ENCODE measurements at places on chromosomes 12 and 14.

DNA sequence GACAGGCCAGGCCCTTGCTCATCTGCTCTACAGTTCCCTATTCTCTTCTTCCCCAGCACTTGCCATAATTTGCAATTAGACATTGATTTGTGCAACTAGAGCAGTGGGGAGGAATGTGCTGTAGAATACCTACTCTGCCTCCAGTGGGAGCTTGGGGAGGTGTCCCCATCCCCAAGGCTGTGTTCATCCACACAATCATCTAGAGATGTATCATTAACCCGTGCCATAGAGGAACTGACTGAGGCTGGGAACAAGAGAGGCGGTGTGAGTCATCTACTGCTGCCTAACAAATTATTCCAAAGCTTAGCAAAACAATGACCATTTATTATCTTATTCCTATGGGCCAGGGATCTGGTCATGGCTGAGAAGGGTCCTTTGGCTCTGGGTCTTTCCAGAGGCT is 5.1 kb upstream of the OTUB2 start:
- DNase-seq: no peak
- no peak overlapping the region for H3K4me3 ChIP-seq
- no peaks in the 10 kb centered on the region for H3K36me3 ChIP-seq
- no peak overlapping the region for H3K27ac ChIP-seq
- peaks cover 67% of the 10 kb centered on the region for H3K27me3 ChIP-seq
- H3K4me1 ChIP-seq: peaks cover 2% of the 10 kb centered on the region

DNA sequence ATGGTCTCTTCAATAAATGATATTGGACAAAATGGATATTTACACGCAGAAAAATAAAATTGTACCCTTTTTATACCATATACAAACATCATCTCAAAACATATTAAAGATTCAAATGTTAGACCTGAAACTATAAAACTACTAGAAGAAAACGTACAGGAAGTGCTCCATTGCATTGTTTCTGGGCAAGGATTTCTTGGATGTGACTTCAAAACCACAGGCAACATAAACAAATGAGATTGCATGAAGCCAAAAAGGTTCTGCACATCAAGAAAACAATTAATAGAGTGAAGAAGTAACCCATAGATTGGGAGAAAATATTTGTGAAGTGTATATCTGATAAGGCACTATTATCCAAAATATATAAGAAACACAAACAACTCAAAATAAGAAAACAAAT is 812.4 kb downstream of the NRXN3 start:
- peaks cover 6% of the 10 kb centered on the region for H3K27me3 ChIP-seq
- no peaks in the 10 kb centered on the region for H3K4me1 ChIP-seq
- H3K4me3 ChIP-seq: no peak overlapping the region
- no peak for DNase-seq
- H3K27ac ChIP-seq: no peak overlapping the region
- H3K36me3 ChIP-seq: no peaks in the 10 kb centered on the region

DNA sequence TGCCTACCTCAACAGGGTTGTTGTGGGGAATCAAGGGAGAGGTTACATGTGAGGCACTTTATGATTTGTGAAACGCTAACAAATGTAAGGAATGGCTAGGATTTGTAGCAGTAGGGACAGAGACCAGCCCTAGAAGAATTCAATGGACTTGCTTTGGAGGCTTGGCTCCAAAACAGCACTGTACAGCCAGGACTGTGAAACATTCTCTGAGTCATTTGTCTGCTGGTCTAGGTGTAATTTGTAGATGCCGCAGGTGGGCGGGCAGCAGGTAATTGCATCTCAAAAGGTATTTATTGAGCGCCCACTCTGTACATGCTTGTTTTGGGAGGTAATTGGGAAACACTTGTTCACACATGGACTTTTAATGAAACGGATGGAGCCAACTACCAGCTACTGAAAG is 11.4 kb downstream of the SLC7A8 start:
- no peak overlapping the region for H3K27ac ChIP-seq
- H3K4me1 ChIP-seq: peaks cover 7% of the 10 kb centered on the region
- H3K27me3 ChIP-seq: peaks cover 9% of the 10 kb centered on the region
- no peak for DNase-seq

GRCh38 chr12:96981911-96982310 is 74.9 kb downstream of the NEDD1 start:
- H3K36me3 ChIP-seq: no peaks in the 10 kb centered on the region
- H3K27ac ChIP-seq: no peak overlapping the region
- H3K27me3 ChIP-seq: peaks cover 27% of the 10 kb centered on the region
- H3K4me3 ChIP-seq: no peak overlapping the region

DNA sequence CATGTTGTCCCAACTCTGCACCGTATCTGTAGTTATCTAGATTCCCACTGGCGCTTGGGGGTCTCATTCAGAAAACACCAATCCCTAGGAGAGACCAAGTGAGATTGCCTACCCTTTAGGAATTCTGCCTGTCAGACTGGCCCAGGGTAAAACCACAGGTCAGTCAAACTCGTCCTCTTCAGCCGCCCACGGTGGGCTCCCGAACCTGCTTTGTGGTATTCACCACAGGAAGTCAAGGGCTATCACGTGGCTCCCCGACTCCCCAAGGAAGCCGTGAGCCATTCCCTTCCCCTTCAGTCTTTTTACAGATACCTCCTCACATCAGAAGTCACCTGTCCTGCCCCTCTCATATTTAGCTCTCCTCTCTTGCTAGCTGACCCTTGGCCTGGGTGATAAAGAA is 159.9 kb downstream of the EGLN3 start:
- DNase-seq: no peak
- H3K36me3 ChIP-seq: no peaks in the 10 kb centered on the region
- no peak overlapping the region for H3K27ac ChIP-seq
- H3K27me3 ChIP-seq: peaks cover 31% of the 10 kb centered on the region
- H3K4me3 ChIP-seq: no peak overlapping the region
- peaks cover 14% of the 10 kb centered on the region for H3K4me1 ChIP-seq

DNA sequence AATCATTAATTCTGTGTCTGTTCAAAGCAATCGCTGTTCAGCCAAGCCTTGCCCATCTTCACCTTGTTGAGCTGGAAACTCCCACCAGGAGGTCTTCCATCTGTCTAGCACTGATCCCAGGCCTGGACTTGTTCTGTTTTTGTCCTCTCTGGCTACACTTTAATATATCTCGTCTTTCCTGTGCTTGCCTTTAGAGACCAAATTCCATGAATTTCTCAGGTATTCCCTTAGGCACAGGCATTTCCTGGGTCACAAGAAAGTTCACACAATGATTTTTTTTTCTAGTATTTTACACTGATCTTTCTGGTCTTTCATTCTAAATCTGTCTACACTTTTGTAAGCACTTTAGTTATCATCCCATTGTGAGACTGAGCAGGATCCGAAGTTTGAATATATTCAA is 116.4 kb upstream of the CCND2 start:
- no peaks in the 10 kb centered on the region for H3K27me3 ChIP-seq
- no peak overlapping the region for H3K4me3 ChIP-seq
- H3K4me1 ChIP-seq: peaks cover 40% of the 10 kb centered on the region
- H3K27ac ChIP-seq: no peak overlapping the region
- H3K36me3 ChIP-seq: no peaks in the 10 kb centered on the region

DNA sequence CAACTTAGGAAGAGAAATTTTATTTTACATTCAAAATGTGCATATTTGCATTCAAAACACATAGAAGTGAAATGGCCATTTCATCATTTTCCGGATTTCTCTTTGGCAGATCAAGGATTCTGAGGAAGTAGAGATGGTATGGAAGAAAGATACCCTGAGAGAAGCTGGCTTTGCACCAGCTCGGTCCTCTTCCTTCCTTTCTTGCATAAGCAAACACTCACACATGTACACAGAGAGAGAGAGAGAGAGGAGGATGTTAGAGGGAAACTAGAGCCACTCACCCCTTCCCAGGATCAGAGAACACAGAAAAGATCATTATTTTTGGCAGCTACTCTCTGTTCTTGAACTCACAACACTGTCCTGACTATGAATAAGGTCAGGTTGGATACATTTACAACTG is 15.6 kb upstream of the PLEKHD1 start:
- no peaks in the 10 kb centered on the region for H3K27me3 ChIP-seq
- no peak overlapping the region for H3K4me3 ChIP-seq
- no peak for DNase-seq
- no peak overlapping the region for H3K27ac ChIP-seq

DNA sequence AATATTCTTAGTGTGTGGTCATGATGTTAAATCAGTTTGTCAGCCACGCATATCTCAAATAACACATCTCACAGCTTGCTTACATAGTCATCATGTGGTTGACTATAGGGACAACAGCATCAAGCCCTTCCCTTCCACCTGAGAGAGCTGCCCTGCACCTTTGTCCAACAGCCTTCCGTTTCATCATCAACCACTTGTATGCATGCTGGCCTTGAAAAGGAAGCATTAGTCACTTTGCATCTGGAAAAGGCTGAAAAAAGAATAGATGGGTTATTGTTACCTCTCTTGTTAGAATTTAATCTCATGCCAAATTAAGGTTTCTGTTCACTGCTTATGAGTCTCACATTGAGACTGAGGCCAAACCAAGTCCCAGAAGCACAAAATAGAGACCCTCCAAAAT is 1586.5 kb upstream of the SEL1L start:
- no peak overlapping the region for H3K27ac ChIP-seq
- no peaks in the 10 kb centered on the region for H3K4me1 ChIP-seq
- H3K4me3 ChIP-seq: no peak overlapping the region
- H3K27me3 ChIP-seq: no peaks in the 10 kb centered on the region

DNA sequence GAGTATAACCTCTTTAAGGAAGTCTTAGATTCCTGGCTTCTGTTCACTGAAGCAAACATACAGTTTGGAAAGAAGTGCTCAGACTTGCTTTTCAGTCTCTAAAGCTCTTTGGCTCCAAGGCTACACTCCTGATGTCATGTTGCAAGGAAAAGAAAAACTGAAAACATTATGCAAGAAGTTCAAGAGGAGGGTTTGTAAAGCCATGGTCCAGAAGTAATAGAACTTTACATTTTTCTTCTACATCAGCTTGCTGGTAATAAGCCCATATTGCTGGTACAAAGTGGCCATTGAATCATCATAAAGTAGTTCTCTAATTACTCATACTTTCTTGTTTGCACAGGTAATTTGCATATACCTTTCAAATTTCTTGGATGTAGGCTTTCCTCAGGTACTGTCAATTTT is 83.6 kb downstream of the BBS10 start:
- no peak overlapping the region for H3K4me3 ChIP-seq
- H3K27me3 ChIP-seq: peaks cover 20% of the 10 kb centered on the region
- H3K27ac ChIP-seq: no peak overlapping the region
- DNase-seq: no peak

- H3K36me3 ChIP-seq: no peaks in the 10 kb centered on the region
- H3K27ac ChIP-seq: no peak overlapping the region
- no peak overlapping the region for H3K4me3 ChIP-seq
Observed at GRCh38 chr12:127143020-127143419, 1124.0 kb upstream of the TMEM132C start.

GRCh38 chr14:51507906-51508511 is 143.7 kb upstream of the FRMD6 start:
- no peak overlapping the region for H3K4me3 ChIP-seq
- no peak for DNase-seq
- no peaks in the 10 kb centered on the region for H3K4me1 ChIP-seq
- no peaks in the 10 kb centered on the region for H3K36me3 ChIP-seq
